Caudate nucleus (tissue), 63 donors: ENCODE measurements at places on chromosomes 3 and 15.

DNA sequence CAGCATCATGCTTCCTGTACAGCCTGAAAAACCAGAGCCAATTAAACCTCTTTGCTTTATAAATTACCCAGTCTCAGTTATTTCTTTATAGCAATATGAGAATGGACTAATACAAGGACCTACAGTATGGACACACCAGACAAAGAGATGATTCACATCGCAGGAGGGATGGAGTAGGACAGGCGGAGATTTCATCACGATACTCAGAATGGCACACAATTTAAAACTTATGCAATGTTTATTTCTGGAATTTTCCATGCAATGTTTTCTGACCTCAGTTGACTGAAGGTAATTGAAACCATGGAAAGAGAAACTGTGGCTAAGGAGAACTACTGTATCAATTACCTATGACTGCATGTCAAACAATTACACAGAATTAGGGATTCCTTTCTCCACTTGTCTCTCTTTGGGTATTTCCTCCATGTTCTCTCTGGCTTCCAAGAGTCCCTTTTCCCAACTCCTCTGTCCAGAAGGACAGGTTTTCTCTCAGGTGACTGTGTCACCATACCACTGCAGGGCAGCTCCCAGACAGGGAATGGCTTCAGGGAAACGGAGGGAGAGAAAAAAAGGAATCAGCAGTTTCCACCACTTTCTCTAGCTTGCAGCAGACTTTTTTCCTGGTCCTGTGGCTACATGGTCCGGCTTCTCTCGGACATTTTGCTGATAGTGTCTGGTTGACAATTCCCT, 3.0 kb upstream of the ANO10 start:
- DNase-seq = no peak

- no peak for DNase-seq
Measured at GRCh38 chr3:85903434-85903833, 944.6 kb downstream of the CADM2 start.

GRCh38 chr3:38453913-38454177, 155 bp downstream of the ACVR2B start:
- DNase-seq = no peak

- no peak for DNase-seq
Measured at GRCh38 chr3:7307410-7307809, 446.5 kb downstream of the GRM7 start.

- DNase-seq = no peak
Measured at GRCh38 chr3:196969134-196969659, 564 bp upstream of the PIGZ start.

GRCh38 chr15:58669108-58669507, 80.4 kb downstream of the ADAM10 start:
- DNase-seq = no peak

- no peak for DNase-seq
Measured at GRCh38 chr3:142624341-142625152, 28.4 kb downstream of the PLS1 start.

GRCh38 chr15:71512682-71513006, 297.7 kb upstream of the NR2E3 start:
- DNase-seq = no peak

GRCh38 chr3:122217901-122218300, 34.4 kb downstream of the CASR start:
- no peak for DNase-seq

GRCh38 chr3:53457068-53457467, 37.3 kb upstream of the CACNA1D start:
- no peak for DNase-seq

GRCh38 chr3:14256046-14256445, 77.4 kb downstream of the LSM3 start:
- DNase-seq = no peak

GRCh38 chr15:46997501-46997900, 719.8 kb upstream of the SEMA6D start:
- DNase-seq = no peak

GRCh38 chr3:194874783-194875182, 189.1 kb downstream of the FAM43A start:
- no peak for DNase-seq

- DNase-seq = no peak
Measured at GRCh38 chr15:74320352-74321247, 46.8 kb downstream of the CYP11A1 start.

DNA sequence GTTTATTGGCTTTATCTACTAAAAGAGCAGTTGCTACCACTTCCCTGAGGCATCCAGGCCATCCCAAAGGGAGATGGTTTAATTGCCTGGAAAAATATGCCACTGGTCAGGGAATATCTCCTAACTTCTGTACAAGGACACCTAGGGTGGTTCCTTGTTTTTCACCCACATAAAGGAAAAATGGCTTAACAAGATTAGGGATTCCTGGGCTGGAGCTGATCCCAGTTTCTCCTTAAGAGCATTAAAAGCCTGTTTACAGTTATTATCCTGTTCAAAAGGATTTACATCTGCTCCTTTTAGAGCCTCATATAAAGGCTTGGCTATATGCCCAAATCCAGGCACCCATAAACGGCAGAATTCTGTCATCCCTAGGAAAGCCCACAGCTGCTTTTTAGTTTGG, 70.2 kb upstream of the WNT7A start:
- DNase-seq = no peak

GRCh38 chr15:75008221-75008625, 12.9 kb downstream of the SCAMP5 start:
- no peak for DNase-seq

- no peak for DNase-seq
Measured at GRCh38 chr3:149021830-149022229, 30.5 kb downstream of the GYG1 start.

- no peak for DNase-seq
Measured at GRCh38 chr15:40510201-40510600, 39.4 kb downstream of the CHST14 start.

DNA sequence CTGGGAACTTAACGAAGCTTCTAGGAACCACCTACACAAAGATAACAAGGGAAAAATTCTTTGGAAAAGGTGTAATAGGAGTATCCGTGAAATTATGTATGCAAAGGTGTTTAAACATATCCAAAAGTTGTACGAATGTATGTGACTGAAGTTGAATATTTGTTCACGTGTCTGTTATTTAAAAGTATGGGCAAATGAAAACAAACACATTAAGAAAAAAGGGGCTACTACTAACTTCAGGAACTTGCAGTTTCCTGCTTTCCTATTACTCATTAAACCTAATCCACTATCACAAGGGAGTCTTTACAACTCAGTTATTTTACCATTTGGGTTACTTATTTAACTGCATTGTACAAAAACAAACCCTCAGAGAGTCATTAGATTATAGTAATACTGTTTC, 33.9 kb upstream of the GRAMD1C start:
- DNase-seq = no peak

GRCh38 chr3:51681453-51681852, 10.4 kb downstream of the TEX264 start:
- DNase-seq = peak; percentile 27

GRCh38 chr15:36757189-36757814, 177.9 kb downstream of the CDIN1 start:
- DNase-seq = no peak
